ENCODE measurements at places on chromosomes 1 and 21.

DNA sequence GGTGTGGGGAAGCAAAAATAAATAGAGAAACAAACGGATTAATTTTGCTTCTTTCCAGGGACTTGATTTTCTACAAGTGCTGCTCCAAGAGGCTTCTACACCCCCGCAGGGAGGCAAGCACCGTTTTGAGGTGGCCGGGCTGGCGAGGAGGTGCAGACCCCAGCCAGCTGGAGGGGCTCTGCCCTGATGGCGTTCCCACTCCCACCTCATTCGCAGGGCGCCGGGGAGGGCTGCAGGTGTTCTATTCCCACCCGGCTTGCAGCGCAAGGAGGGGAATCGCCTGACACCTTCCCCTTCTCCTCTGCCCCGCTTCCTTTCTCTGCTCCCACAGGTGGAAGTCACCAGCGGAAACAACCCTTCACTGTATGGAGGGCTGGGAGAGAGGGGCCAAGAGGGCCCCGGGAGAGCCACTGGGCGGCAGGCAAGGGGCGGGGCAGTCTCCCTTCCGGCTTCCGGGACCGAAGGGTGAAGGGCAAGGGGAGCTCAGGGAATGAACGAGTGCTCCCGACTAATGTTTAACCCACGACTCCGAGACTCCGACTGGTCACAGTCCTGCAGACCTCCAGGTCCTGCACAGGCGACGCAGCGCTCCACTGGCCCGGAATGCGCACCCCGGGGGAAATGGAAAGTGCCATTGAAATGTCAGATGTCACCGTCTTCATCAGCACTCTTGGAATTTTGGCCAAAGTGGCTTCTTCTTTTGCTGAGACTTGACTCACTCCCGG is 29.1 kb downstream of the TEX35 start:
- peak; percentile 63 for DNase-seq

DNA sequence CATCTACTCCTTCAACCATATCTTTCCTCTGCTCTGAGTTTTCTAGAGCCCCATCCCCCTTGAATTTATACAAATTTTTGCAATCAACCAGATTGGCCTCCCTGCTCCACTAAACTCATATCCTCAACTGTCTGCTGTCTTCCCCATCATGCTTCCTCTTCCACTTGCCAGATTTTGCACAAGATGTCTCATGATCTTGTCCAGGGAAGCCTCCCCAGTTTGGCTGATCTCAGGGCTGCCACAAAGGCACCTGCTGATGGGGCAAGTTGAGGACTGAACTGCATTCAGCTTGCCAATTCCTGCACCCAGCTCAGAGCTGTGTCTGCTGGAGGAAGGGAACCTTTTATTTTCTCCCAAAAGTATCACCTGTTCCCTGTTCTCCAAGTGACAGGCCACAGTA is 3.9 kb upstream of the KCNJ9 start:
- DNase-seq, result no peak

DNA sequence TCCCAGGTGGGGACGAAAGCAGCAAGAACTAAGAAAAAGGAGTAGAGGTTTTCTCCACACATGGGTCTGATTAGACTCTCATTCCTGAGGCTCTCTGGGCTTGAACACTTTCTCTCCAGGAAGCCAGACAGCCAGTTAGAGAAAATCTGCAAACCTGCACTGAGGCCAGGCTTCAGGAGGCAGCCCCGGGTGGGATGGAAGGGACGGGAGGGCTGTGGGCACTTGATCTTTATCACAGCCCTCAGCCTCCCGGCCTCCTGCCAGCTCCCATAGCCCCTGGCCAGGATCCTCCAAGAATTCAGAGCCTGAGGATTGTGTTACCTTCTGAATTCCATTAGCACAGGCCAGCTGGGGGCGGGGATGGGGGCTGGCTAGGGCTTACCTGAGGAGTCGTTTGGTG is 40.1 kb downstream of the SERTAD4 start:
- no peak for DNase-seq

DNA sequence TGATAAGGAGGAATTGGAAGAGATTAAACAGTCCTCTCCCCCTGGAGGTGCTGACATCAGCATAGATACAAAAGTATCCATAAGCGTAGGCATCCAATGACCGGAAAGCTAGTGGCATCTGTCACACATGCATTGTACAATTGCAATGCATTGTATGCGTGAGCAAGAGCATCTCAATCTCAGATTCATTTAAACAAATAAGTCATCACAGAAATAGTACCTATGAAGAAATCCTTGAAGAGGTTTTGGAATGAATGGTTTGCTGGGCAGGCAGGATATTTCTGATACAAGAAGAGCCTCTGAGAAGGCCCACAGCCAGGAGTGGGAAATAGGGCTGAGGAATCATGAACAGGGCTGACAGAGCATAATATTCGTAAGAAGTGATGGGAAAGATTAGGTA is 88.9 kb upstream of the ABCD3 start:
- no peak for DNase-seq

GRCh38 chr1:55305735-55306134 is 90.6 kb upstream of the USP24 start:
- DNase-seq, result no peak

DNA sequence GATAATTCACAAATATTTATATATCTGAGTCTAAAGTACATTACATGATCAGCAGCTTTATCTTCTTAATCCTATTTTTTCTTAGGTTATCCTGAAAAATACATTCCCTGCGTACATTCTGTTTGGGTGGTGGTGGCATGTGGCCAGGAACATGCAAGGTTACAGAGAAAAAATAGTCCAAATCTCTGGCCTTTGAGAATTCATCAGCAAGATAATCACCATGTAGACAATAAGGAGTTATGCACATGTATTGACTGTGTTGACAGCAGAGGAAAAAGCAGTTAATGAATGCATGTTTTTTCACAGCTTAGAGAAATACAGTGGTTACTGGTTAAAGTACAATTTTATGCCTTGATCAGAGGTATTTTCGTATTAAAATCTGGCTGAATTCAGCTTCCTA is 49.0 kb downstream of the ABCA4 start:
- DNase-seq, result no peak

DNA sequence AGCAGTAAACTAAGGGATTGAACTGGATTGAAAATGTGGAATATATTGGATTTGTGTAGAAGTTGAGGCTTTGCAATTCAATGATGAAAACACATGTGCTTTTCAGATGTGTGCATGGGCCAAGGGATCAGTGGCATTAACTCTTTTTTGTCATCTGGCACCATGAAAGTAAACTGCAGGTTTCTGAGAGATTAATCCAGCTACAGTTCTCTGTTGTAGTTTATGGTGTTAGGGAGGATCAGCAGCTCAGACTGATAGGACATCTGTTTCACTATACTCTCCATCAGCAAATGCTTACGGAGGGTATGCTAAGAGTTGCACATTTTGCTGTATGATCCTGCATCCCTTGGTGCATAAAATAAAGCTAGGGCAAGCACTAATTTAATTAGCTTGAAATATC is 82.6 kb downstream of the C1orf21 start:
- DNase-seq, result no peak

DNA sequence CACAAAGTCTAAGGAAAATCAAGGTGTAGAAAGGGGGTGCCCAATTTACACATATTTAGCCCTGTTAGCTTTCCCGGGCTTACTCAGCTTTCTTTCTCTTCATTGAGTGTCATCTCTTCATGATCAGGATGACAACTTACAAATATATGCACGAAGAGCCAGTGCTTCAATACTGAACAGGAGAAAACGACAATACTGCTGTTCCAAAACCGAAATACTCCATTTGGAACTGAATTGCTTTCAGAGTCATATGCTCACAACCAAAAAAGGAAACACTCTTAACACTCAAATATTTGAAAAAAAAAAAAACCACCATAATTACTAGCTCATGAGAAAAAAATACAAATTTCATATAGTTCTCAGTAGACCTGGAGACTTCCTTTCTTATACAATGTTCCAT is 272.1 kb upstream of the DUSP10 start:
- DNase-seq, result no peak

- DNase-seq, result peak; percentile 68
Measured at GRCh38 chr21:42198929-42199867, 19.7 kb upstream of the ABCG1 start.

DNA sequence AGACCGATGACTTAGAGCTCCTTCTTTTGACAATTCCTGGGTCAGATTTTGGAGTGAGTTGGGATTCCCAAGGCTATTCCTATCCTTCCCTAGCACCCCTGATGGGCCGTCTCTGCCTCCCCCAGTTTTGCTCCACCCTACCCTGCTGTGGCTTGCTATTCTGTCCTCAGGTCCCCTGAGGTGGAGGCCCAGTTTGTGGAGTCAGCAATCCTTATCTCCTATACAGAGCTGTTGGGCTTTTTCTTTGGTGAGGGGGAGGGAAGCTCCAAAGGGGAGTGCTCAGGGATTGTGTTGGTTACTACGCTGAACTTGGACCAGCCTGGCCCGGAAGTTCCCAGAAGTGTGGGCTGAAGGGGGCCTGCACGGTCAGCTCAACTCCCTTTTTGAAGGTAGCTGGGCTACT is 7.6 kb downstream of the SESN2 start:
- no peak for DNase-seq

DNA sequence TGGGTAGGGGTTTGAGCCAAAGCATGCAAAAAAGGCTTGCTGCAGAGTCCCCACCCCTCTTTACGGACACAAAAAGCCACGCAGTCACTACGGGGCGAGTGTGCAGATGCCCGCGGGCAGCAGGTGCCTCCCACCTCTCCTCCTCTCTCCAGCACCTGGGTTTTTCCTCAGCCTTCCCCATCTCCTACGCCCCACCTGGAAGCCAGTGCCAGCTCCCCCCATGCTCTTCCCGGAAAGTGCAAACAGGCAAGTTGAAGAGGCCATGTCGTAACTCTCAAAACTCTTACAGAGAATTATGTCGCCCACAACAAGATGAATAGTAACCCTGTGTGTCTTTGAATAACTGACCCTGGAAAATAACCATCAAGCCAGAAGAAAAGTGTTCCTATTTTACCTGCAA is 82.5 kb downstream of the PDE9A start:
- no peak for DNase-seq

DNA sequence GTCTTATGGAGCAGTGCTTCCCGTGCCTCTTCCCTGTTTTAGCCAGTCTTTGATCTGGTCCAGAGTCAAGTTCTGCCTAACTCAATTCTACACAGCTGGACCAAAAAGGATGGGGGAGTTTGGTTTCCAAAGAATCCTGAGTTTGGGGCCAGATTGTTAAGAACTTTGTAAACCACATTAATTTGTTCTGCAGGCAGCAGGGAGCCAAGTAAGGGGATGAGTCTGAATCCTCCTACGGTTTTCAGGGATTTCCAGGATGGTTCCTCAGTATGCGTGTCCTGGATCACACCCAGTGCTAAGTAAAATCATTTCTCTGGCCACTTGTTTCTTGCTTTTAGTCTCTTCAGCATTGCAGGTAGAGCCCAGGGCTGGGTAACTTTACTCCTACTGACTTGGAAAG is 26.1 kb upstream of the GJA5 start:
- no peak for DNase-seq
